ENCODE measurements at places on chromosomes 2 and 18.
A peak's percentile ranks its signal among the peaks of the same experiment; 100 is the strongest.

DNA sequence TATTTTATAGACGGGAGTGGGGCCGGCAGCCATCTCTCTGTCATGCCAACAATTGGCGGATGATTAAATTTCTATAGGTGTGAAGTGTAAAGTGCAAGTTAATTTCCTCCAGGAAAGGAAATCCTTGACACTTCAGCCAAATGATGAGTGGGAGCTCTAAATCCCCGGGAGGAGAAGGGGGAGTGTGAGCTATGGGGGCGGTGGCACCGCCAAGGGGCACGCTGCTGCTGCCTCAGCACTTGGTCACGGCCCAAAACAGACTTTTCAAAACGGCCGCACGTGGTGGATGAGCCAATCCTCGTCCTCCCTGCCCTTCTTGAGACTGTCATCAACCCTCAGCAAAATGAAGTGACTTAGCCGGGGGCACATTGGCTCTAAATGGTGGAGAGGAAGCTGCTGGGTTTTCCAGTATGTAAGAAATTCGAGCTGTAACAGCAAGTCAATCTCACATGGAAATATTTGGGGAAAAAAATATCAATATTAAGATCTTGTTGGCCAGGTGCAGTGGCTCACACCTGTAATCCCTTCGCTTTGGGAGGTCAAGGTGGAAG, 200.8 kb downstream of the TFCP2L1 start:
- DNase-seq: no peak

GRCh38 chr2:17245906-17246305, 272.3 kb downstream of the RAD51AP2 start:
- no peak for DNase-seq

DNA sequence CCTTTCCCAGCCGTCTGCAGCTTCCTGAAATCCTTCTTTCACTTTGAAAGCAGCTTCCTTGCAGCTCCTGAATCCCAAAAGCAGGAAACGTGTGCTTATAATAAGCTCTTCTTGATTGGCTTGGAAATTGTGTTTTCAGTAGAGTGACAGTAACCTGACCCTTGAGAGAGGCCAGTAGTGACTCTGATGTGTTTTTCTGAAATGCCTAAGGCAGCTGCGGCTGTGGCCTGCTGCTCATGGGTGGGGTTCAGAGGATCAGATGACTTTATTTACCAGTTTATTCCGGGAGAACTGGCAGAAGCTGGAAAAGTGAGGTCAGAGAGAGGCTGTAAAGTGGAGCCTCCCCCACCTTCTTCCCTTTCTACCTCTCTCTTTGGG, 31.9 kb upstream of the RPIA start:
- DNase-seq: peak; percentile 63

GRCh38 chr2:86107031-86107430, 996 bp downstream of the PTCD3 start:
- no peak for DNase-seq

- DNase-seq: peak; percentile 67
Measured at GRCh38 chr2:143685421-143686078, 556.3 kb downstream of the ARHGAP15 start.

DNA sequence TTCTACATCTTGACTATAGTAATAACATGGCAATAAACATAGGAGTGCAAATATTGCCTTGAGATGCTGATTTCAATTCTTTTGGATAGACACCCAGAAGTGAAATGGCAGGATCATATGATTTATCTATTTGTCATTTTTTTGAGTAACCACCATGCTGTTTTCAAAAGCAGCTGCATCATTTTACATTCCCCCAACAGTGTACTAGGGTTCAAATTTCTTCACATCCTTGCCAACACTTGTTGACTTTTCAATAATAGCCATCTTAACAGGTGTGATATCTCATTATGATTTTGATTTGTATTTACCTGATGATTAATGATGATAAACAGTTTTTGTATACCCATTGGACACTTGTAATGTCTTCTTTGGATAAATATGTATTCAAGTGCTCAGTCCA, 90.8 kb downstream of the STRADB start:
- DNase-seq: no peak

- DNase-seq: no peak
Measured at GRCh38 chr2:198297350-198297749, 493.0 kb downstream of the PLCL1 start.

GRCh38 chr18:26057344-26057773, 33.1 kb downstream of the SS18 start:
- no peak for DNase-seq

GRCh38 chr2:235659767-235660322, 166.0 kb downstream of the AGAP1 start:
- DNase-seq: peak; percentile 47

DNA sequence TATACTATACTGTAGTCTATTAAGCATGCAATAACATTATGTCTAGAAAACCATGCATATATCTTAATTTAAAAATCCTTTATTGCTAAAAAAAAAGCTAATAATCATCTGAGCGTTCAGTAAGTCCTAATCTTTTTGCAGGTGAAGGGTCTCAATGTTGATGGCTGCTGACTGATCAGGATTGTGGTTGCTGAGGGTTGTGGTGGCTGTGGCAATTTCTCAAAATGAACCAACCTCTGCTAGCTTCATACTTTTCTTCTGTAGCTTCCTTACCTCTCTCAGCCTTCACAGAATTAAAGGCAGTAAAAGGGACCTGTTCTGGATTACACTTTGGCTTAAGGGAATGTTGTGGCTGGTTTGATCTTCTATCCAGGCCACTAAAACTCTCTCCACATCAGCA, 235.8 kb downstream of the NBAS start:
- no peak for DNase-seq

GRCh38 chr18:48493434-48494230, 45.2 kb upstream of the CTIF start:
- DNase-seq: no peak

DNA sequence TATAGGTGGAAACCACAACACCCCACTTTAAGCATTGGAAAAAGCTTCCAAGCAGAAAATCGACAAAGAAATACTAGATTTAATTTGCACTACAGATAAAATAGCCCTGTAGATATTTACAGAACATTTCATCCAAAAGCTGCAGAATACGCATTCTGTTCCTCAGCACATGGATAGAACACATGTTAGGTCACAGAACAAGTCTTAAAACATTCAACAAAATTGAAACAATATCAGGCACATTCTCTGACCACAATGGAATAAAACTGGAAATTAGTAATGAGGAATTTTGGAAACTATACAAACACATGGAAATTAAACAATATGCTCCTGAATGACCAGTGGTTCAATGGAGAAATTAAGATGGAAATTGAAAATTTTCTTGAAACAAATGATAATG, 27.8 kb upstream of the XDH start:
- DNase-seq: no peak

GRCh38 chr18:48365965-48366364, 43.2 kb downstream of the ZBTB7C start:
- DNase-seq: no peak

GRCh38 chr2:232058063-232058877, 96.8 kb downstream of the DIS3L2 start:
- DNase-seq: no peak

DNA sequence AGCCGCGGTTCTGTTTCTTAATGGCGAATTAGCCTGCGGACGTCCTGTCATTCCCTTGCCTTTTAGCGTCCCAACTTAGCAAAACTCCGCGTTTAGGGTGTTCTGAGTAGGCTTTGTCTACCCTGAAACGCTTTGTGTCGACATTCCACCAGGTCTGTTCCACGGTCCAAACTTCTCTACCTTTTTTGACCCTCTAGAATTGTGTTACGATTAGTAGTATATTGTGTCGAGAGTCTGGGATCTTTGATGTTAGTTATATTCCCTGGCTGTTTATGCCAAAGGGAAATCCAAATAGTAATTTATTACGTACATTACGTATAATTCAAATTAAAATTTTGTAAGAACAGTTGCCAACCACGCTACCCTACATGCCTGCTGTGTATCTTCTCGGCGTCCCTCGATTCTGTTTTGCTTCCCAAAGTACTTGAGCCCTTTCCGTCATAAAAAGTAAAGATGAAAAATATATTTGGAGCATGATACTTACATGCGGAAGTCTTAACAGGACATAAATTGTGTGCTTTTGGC, 495 bp upstream of the TTC32 start:
- no peak for DNase-seq

GRCh38 chr2:150346806-150347205, 140.7 kb downstream of the RND3 start:
- no peak for DNase-seq

DNA sequence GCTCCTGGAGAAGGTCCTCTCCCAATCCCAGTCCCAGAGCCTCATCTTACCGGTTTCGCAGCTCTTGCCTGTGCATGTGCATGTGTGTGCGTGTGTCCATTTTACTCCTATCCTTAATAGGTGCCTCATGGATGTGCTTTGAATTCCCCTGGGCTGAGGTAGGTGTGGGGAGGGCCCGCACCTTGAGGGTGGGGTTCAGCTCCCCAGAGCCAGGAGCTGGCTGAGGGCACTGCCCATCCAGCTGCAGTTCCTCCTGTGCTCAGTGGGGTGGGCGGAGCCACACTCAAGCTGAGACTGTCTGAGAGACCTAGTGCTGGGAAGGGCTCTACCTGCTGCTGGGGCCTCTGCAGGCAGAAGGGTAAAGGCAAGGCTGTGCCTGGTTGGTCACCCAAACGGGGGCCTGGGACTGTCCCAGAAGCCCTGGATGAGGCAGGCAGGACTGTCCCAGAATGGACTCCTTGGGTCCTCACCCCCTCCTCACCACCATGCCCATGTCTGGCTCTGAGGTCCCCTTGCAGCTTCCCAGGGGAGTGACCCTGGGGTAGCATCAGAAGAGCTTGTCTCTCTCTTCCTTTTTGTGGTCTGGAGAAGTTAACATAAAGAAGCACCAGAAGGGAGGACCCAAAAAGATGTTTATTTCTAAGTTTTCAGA, 8.9 kb downstream of the GDF7 start:
- no peak for DNase-seq

GRCh38 chr18:76363436-76364120, 131.5 kb downstream of the ZNF516 start:
- no peak for DNase-seq

GRCh38 chr2:239318790-239319661, 81.8 kb downstream of the HDAC4 start:
- DNase-seq: peak; percentile 46

DNA sequence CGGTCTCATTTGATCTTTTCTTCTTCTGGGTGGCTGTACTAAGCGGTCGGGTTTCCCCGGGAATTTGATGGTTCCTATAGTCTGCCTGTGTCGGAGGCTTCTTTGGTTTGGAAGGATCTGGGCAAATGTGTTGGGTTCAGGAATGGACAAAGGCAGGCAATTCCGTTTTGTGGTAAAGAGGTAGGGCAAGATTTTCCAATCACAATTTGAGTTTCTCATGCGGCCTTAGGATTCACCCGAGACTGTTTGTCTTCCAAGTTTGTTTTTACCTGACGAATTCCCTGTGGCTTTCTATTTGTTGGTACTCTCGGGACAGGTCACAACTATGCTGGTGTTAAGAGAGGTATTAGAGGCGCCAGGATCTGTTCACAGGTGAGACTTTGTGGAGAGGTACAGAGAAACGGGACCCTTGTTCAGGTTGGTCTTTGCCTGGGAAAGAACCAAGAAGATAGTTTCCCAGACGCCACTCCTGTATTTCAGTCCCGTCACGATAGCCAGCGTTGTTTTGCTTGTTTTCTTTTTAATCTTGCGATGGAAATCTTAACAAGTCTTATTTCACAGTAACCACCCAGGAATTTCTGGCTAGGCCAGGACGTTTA, 3.0 kb downstream of the SP5 start:
- DNase-seq: no peak

GRCh38 chr18:21991886-21992285, 177.5 kb upstream of the GATA6 start:
- no peak for DNase-seq

DNA sequence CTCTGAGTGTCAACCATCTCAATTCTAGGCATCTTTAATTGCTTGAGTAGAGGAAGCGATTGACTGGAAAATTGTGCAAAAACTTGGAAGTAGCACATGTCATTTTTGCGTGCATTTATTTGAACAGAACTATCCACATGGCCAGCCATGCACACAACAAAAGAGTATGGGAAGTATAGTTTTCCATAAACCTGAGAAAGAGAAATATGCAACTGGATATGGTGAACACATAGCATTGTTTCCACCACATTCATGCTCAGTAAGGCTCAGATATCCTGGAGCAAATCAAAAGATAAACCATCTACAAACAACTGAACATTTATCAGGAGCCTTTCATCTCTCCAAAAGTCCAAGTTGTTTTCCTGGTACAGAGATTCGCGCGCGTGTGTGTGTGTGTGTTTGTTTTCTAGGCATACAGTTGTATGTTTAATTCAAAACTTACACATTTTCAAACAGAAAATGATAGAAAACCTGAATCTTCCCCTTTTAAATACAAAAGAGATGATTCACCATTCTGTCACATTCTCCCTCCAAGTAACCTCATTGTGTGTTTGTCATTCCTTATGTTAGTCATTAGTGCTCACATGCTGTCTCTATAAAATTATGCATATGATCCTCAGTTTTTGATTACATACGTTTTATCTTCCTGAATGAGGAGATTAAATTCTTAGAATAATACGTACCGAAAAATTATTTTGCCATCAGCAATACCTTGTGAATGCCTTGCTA, 780.4 kb upstream of the NRXN1 start:
- DNase-seq: no peak

GRCh38 chr2:234912437-234912836, 39.4 kb upstream of the SH3BP4 start:
- DNase-seq: no peak

GRCh38 chr2:199870581-199870980, 19.6 kb upstream of the FTCDNL1 start:
- DNase-seq: no peak

- no peak for DNase-seq
Measured at GRCh38 chr2:128714851-128715312, 396.2 kb upstream of the HS6ST1 start.

- DNase-seq: no peak
Measured at GRCh38 chr18:36592282-36592681, 236.5 kb downstream of the TPGS2 start.

DNA sequence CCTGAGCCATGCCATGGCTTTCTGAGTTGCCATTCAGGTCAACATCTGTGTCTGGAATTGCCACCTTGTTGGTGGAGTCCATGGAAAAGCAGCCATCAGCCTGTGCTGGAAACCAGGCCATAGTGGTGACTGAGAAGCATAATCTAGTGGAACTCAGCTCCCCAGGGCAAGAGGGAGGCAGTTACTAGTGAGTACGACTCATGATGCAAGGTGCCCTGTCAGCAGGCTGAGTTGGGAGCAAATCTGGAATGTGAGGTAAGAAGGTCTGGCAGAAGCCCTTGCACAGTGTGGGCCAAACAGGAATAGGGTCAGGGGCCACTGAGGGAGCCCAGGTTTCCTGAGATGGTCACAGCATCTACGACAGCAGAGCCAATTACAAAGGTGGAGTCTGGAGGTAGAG, 37.1 kb downstream of the SULT1C2 start:
- no peak for DNase-seq

Data from right hindlimb (tissue), 1 donor.